ENCODE measurements at places on chromosomes 13 and 19.
A peak's percentile ranks its signal among the peaks of the same experiment; 100 is the strongest.

GRCh38 chr19:31054430-31054829, 294.8 kb downstream of the TSHZ3 start:
- DNase-seq = no peak

GRCh38 chr13:100254002-100254401, 165.1 kb downstream of the PCCA start:
- DNase-seq = no peak

DNA sequence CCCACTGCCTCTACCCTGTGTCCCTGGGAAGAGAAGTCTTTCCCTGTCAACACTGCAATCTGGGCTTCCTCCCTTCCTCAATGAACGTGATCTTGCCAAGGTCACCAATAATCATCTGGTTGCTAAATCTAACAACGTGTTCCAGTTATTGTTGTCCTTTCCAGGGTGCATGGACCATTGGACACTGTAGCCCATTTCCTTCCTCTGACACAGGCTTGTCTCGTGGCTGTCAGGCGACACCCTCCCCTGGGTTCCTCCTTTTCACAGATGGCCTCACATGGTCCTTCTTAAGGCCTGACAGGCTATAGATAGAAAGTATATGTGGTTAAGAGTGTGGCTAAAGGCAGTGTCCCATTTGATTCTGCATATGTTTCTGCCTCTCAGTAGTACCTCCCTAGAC, 67.7 kb upstream of the STARD13 start:
- no peak for DNase-seq

DNA sequence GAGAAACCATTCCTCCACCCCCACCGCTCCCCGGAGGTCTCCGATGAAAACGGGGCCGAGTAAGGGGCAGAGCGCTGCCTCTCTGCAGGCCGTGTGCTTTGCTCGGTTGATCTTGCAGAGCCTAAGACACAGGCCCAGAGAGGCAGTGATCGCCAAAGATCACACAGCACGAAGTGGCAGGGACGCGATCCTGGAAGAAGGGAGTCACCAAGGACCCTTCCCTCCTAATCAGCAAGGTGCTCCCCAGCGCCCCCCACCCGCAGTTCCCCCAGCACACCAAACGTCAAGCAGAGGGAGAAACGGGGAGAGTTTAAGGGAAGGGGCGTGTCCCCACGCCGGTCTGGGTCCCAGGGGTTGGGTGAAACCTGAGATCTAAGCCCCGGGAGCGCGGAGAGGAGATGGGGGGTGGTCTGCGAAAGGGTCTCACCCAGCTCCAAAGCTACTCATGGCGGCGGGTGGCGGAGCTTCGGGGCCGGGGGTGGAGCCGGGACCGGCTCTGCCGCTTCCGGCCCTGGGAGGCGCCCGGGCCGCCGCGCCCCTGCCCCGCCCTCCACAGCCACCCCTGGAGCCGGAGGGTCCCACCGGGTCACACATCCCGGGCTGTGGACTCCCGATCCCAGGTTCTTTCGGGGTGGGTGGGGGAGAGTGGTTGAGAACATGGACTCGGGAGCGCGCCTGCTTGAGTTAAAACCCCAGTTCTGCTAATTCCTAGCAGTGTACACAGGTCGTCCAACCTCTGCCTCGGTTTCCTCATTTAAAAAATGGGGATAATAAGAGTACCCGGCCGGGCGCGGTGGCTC, at the start of gene EML2:
TSS of gene EML2 (minus strand) at position 468 of the 800 bp plus-strand sequence. CDS start at position 447, 21 bp downstream.
- DNase-seq = peak; percentile 50

DNA sequence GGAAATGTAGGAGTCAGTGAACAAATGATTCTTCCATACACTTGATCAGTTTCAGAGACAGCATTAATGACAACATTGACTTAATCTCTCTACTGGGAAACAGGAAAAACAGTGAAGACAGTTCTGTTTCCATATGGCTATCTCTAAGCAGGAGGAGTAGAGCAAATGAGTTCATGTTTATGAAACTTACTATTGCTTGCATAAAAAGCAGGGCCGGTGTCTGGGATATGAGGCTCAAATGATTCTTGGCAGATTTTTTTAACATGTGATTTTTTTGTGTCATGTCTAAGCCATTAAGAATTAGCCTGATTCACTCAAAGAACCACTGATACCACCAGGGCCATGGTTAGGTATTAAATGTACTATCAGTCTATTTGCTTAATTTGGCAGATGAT, 141.9 kb downstream of the SLC7A1 start:
- DNase-seq = no peak

- no peak for DNase-seq
Observed at GRCh38 chr19:1254530-1255185, 6.3 kb downstream of the MIDN start.

- no peak for DNase-seq
Observed at GRCh38 chr19:30068528-30069395, 126.7 kb downstream of the URI1 start.

DNA sequence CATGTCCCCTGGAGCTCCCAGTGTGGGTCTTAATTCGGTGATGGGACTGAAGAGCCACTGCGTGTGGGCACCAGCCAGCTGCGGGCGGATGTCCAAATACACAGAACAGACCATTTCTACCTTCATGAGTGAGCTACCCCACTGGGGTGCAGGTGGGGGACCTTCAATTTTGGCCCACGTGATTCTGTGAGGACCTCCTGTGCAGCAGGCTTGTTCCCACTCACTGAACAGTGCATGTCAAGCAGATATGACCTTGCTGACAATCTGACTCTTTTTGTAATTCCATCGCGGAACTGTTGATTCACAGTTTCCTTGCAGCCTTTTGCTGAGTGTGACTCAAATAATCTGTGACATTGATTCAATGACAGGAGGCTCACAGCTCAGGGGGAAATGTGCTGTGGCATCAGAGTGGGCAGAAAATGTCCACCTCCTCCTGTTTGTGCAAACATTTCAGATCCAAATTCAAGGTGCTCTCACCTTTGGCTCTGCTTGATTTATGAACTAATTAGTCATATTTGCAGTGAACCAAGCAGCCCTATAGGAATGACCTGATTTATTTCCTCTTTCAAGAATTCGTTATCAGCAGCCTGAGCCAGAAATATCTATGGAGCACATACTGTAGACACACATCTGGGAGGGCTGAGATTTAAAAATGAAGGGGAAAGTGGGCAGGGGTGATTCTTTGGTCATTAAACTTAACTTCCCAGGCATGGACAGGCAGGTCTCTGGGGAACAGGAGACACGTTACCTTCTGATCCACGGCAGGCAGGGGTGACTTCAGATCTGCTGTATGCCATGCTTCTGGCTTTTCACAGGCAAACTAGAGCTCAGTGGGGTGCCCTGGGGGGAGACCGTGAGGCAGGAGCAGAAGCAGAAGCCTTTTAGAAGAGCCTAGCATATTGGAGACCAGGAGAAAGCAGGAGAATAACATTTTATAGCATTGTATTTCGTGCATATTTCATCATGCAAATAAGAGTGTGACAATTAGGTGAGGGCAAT, 170.0 kb upstream of the KL start:
- no peak for DNase-seq

DNA sequence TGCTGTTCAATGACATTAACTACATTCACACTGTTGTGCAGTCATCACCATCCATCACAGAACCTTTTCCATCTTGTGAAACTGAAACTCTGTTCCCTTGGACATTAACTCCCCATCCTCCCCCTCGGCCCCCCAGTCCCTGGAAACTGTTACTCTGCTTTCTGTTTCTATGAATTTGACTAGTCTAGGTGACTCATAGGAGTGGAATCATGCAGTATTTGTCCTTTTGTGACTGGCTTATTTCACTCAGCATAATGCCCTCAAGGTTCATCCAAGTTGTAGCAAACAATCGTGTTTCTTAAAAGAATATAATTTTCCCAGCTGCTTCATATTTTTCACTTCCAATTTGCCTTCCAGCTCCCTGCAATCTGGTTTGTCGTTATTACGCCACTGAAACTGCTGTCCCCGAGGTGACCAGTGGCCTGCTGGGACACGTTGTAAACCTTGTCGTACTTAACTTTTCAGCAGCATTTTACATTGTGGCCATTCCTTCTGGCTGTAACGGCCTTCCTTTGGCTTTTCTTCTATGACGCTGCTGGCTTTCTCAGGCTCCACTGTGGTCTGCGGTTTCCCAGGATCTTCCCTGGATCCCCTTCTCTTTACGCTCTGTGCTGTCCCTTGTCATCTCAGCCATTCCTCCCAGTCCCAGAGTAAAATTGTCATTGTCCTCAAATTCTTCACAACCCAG, 74.0 kb downstream of the DHRS12 start:
- DNase-seq = no peak

- DNase-seq = peak; percentile 71
Observed at GRCh38 chr19:43532571-43532961, 422 bp upstream of the ZNF575 start.

DNA sequence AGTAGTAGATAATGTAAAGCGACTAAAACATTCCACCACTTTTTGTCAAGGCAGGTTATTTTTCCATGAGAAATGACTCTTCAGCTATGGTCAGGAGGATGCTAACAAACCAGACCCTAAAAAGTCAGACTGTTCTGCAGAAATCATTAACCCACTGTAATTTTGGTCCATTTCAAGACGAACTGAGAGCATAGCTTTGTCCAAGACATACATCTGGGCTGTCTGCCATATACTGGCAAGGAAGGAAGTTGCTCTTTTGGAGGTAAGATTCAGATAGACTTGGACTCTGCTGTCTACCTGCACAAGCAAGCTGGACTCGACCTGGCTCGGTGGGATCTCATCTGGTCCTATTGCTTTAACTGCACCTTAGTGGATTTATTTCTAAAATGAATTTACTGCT, 207.8 kb downstream of the POSTN start:
- DNase-seq = no peak

- no peak for DNase-seq
Observed at GRCh38 chr19:37986048-37986750, 79.2 kb downstream of the SIPA1L3 start.

DNA sequence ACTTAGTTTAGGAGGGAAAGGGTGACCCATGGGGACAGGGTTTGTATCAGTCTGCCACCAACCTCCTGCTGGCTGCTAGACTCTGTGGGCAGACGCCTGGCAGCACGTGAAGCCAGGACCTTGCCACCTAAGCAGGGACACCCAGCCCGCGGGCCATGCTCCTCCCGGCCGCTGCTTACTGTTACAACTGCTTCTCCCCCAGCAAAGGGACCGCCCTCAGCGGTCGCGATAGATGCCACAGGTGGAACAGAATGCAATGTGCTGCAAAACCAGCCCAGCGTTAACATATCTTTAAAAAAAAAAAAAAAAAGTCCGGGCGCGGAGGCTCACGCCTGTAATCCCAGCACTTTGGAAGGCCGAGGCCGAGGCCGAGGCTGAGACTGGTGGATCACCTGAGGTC, 1.9 kb upstream of the RHPN2 start:
- no peak for DNase-seq

GRCh38 chr13:26500618-26501320, 56.7 kb upstream of the WASF3 start:
- DNase-seq = no peak

- no peak for DNase-seq
Observed at GRCh38 chr19:35545855-35546381, 492 bp downstream of the TMEM147 start.

DNA sequence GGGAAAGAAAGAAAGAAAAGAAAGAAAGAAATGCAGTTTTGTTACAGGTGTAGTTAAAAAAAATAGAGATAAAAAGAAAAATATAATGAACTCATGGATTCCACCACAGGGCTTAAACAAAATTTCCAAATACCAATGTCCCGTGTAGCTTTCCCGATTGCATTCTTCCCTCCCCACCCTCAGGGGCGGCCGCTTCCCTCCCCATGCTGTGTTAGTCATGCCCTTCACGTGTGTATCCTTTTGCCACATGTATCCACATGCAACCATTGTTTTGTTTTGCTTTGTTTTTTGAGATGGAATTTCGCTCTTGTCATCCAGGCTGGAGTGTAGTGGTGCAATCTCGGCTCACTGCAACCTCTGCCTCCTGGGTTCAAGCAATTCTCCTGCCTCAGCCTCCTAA, 3.6 kb upstream of the KMT5C start:
- DNase-seq = no peak

GRCh38 chr19:51514866-51515481, 13.4 kb upstream of the SIGLEC12 start:
- peak; percentile 12 for DNase-seq

- DNase-seq = no peak
Observed at GRCh38 chr19:19137556-19138108, 646 bp downstream of the TMEM161A start.

GRCh38 chr19:14146789-14147216, 10.4 kb upstream of the ASF1B start:
- no peak for DNase-seq

GRCh38 chr19:45947926-45948325, 25.7 kb downstream of the NOVA2 start:
- DNase-seq = no peak

DNA sequence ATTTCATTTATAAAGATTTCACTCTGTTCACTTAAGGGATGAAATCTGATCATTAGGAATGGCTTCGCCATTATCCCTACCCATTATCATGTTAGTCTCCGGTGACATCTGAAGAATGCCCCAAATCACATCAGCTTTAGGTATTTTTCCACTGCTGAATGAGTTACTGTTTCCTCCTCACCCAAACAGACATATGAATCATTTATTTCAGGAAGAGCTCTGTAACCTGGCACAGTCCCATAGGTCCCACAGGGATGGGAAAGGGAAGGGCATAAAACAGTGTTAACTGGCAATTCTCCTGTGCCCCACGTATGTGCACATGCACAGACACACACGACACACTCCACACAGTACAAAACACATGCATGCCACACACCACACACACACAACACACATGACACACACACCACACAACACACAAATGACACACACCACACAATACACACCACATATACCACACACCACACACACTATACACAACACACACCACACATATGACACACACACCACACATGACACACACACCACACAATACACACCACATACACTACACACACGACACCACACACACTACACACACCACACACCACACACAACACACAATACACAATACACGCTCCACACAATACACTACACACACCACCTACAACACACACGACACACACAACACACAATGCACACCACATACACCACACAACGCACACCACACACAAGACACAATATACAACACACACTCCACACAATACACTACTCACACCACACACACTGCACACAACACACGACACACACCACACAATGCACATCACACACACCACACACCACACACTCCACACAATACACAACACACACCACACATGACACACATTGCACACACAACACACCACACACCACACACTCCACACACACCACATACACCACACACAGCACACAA, 15.4 kb downstream of the TMEM255B start:
- DNase-seq = no peak

Measured in stimulated activated naive CD4-positive, alpha-beta T cell (primary cell).